ENCODE measurements at places on chromosomes 5 and 9. TPM values are rescaled to one million over a fixed set of nuclear protein-coding genes. Genes with fewer than 3 reads are reported as not detected.

DNA sequence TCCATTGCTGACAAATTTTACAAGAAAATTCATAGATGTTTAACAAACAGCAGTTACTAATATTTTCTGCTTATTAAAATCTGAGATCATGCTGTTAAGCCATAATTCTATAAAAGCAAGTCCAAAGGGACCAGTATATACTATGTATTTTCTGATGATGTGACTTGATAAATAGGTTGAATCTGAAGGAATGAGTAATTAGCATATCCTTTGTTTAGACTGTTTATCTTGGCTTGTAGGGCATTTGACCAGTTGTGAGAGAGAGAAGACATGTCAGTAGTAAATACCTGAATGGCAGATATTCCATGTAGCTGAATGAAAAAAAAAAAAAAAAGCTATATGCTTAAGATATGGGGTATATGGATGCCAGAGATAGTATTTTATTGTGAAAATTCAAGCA, 14.6 kb downstream of the CPEB4 start:
- no peak overlapping the region for H3K27ac ChIP-seq
- no peaks in the 10 kb centered on the region for H3K36me3 ChIP-seq
- H3K4me3 ChIP-seq, result no peak overlapping the region
- no peaks in the 10 kb centered on the region for H3K27me3 ChIP-seq

DNA sequence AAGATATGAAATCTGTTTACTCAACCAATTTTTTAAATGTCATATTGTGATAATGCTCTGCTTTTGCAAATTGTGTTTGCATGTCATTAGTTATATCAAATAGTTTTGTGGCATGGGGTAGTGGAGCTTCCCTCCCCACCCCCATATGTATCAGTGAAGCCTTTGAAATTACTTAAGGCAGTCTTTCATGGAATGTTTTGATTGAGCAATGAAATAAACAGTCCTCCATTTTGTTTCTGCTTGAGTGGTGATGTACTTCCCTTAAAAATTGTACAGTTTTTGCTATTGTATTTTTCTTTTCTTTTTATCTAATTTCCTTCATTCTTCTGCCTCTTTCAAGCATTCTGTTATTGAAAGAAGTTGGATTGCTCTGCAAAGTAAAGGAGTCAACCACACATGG, 3.5 kb downstream of the SOWAHA start:
- no peaks in the 10 kb centered on the region for H3K27me3 ChIP-seq
- no peak overlapping the region for H3K27ac ChIP-seq
- no peaks in the 10 kb centered on the region for H3K36me3 ChIP-seq
- H3K4me1 ChIP-seq, result peaks cover 6% of the 10 kb centered on the region
- no peak for DNase-seq

- peak overlapping the region; percentile 87 for H3K27ac ChIP-seq
- H3K4me3 ChIP-seq, result peak overlapping the region; percentile 65
Measured at GRCh38 chr9:109012009-109012875, 1.1 kb downstream of the CTNNAL1 start.

GRCh38 chr5:76662521-76662920, 39.3 kb upstream of the F2RL2 start:
- no peak for DNase-seq
- H3K27me3 ChIP-seq, result no peaks in the 10 kb centered on the region
- H3K4me3 ChIP-seq, result no peak overlapping the region
- no peaks in the 10 kb centered on the region for H3K4me1 ChIP-seq

Gene HAVCR1
- not detected for polyA plus RNA-seq

- H3K27ac ChIP-seq, result no peak overlapping the region
- H3K4me1 ChIP-seq, result no peaks in the 10 kb centered on the region
- no peak overlapping the region for H3K4me3 ChIP-seq
- no peaks in the 10 kb centered on the region for H3K27me3 ChIP-seq
- no peaks in the 10 kb centered on the region for H3K36me3 ChIP-seq
Measured at GRCh38 chr5:4188704-4189103, 593.1 kb downstream of the IRX1 start.
